ENCODE measurements at places on chromosomes 2 and 18.

GRCh38 chr2:129296806-129297205 lies 682.7 kb upstream of the RAB6C start:
- no peak for DNase-seq

DNA sequence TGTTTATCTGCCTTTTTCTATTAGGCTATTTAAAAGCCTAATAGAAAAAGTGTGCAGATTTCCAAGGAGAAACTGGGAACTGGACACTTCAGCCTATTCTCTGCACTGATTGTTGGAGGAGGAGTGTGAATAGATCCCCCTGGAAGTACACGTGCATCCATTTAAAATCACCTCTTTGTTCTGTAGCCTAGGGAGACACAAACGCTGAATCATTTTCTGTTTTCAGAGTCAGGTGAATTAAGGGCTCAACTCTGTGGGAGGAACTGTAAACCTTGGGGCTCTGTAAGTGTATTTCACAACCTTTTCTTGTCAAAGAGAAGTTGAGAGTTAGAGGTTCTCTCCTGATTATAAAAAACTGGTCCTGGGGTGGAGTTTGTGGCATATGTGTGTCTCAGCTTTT lies 159.7 kb downstream of the SPAG16 start:
- no peak for DNase-seq

DNA sequence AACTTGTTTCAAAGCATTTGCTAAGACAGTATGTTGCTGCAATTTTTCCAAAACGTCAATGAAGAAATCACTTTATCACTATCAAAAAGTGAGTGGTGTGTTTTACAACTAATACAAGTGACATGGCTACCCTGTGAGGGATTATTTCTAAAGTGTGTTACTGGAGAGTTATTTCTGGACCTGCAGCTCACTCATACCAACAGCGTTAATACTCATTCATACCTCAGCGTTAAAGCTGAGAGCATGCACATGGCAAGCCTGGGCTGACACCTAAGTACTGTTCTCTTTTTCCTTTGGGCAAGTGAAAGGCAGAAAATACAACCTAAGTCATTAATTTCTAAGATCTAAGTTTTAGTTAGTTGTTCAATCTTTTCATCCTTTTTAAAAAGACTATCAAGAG lies 13.0 kb upstream of the MRPL19 start:
- no peak for DNase-seq

GRCh38 chr2:119315241-119315925 lies 51.3 kb downstream of the C2orf76 start:
- no peak for DNase-seq

DNA sequence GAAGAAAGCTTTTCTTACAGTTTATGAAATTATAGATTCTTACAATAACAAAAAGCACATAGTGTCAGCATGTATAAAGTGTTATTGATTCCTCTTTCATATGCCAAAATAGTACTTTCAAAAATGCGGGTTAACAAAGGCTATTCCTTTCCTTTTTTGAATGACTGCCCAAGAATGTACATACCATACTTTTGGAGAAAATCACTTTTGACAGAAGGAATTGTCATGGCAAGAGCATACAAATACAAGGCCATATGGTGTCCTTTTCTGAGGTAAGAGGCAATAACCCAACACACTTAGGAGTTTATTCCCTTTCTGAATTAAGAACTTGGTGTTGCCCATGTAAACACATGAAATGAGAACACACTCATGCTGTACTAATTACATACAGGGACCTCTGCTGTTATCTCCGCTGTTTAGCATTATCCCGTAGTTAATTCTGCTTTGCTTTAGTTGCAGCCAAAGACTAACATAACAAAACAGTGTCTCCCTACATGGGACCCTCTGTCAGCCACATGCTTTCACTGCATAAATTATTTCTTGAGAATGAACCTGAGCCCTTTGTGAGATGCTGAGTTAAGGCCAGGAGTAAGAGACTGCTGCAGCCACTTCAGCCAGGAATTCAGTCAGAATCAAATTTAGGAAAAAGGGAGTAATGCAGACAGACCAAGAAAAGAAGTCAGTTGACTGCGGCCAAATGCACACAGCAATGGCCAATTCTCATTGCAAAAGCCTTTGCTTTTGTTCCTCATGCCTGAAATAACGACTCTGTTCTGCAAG lies 67.0 kb downstream of the CDH2 start:
- no peak for DNase-seq

DNA sequence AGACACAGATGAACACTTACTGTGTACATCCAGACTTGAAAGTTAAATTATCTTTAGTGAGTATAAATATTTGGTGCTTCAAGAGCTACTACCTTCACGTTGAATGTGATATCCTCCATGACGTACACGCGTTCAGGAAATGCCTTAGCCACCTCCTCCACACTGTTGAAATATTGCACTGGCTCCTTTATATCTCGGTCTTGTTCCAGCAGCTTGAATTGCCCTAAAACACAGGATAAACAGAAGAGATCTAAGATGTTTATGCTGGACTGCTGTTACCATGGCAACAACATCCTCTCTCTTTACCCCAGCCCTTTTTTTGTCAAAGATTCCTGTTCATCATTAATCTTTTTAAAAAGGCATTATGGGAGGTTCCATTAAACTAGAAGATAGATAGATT lies 120.3 kb downstream of the MEP1B start:
- no peak for DNase-seq

GRCh38 chr18:54690198-54690597 lies 99.2 kb downstream of the DYNAP start:
- DNase-seq, result no peak

GRCh38 chr2:214450118-214450894 lies 39.5 kb downstream of the VWC2L start:
- DNase-seq, result no peak

- no peak for DNase-seq
These were observed 210.2 kb downstream of the NCK2 start for GRCh38 chr2:105954891-105955290.

DNA sequence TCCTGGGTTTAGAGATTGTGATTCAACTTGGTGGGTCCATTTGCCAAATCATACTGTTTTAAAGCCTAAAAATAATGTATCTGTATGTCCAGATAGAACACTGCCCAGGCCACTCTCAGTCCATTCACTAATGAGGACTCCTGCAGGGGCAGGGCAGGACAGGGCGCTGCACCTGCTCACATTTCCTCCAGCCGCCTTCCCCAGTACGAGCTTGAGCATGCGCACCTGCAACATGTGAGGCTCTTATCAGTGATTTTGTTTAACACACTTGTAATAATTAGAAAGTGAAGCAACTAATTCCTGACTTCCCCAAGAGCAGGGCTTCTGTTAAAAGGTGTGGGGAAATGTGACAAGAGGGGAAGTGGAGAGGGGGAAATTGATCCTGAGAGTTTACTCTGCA lies 89.7 kb downstream of the AFF3 start:
- no peak for DNase-seq

GRCh38 chr2:181911830-181912229 lies 20.3 kb downstream of the ITPRID2 start:
- no peak for DNase-seq

GRCh38 chr2:55901941-55902340 lies 21.6 kb downstream of the EFEMP1 start:
- DNase-seq, result no peak

- DNase-seq, result no peak
These were observed 132.0 kb downstream of the EML6 start for GRCh38 chr2:54855434-54855833.

GRCh38 chr2:240455647-240456446 lies 20.4 kb downstream of the GPC1 start:
- DNase-seq, result no peak

GRCh38 chr18:61908661-61909060 lies 15.9 kb upstream of the RNF152 start:
- no peak for DNase-seq

DNA sequence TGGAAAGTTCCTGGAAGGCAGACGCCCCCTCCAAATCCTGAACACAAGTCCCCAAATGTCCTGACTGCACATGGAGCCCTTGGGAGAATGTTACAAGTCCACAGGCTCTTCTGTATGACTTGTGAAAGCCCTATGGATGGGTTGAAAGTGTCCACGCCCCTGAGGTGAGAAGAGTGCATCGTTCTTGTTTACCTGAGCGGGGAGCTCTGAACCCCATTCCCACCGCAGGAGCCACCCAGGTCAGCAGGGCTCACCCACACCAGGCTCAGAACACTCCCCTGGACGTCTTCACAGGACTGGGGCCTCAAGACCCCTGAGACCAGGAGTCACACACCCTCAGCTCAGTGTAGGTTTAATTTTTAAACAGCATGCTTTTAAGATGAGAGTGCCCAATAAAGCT lies 84.2 kb upstream of the TMEM18 start:
- DNase-seq, result no peak

DNA sequence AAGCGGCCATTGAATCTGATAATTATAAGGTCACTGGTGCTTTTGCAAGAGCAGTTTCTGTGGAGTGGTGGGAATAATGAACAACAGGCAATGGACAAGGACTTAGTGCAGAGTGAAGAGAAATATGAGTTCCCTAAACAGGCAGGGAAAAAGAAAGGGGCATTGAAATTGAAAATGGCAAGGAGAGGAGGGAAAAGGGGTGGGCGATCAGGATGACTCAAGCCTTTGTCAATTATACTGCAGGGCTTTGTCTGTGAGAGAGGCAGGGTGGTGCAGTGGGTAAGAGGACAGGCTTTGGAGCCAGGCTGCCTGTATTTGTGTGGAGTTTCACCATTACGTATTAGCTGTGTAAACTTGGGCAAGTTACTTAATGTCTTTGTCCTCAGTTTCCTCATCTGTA lies 29.5 kb upstream of the PAIP2B start:
- no peak for DNase-seq
